ENCODE measurements at places on chromosomes 7 and 10.

DNA sequence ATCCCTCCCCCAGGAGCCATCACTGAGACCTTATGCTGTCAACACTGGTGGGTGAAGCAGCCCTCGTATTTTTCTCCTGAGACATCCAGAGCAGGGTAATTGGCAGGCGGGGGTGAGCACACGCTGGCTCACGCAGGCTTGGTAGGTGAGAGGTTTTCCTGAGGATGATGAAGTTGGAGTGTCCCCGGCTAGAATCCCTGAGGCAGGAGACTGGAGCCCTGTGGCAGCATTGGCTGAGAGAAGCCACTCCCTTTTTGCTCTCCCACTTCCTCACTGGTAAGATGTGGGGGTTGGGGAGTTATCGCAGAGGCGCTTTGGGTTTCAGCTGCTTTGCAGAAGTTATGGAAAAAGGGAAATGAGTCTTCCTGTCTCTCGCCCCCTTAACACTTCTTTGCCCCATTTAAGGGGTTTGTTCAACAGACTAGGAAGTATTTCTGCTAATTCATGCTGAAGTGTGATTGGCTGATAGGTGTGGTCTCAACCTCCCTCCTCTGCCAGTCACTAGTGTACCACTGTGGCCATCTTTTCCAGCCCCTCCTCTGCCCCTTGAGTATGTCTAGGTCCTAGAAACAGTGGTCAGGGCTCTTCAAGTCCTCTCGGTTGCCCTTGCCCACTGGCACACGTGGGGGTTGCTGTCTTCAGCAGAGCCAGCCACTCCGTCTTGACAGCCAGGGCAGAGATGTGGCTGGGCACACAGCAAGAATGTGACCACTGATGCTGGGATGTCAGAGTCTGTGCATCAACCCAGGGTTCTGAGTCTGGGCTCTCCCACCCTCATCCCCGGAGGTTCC, 5.7 kb downstream of the ARPC1B start:
- H3K27me3 ChIP-seq = no peaks in the 10 kb centered on the region
- H3K4me3 ChIP-seq = no peak overlapping the region
- peaks cover 4% of the 10 kb centered on the region for H3K36me3 ChIP-seq
- peak overlapping the region; percentile 57 for H3K27ac ChIP-seq
- no peak for DNase-seq
- peaks cover 21% of the 10 kb centered on the region for H3K4me1 ChIP-seq

DNA sequence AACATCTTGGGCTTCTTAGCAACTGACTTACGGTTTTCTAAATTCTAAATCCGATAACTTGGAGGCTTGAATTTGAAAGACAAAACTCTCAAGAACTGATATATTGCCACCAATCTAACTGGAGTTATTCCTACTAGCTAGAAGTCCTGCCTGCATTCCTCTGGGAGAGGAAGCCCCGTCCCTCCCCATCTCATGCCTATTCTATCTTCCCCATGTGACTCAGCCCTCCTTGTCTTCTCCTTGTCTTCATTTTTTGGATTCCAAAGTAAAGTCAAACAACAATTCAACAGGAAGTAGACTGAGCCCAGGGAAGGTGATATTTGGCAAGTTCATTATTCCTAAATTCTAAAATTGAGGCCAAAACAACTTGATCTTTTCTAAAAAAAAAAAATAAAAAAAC, 587.7 kb downstream of the KCNMA1 start:
- H3K4me3 ChIP-seq = no peak overlapping the region
- peak; percentile 48 for DNase-seq
- H3K27ac ChIP-seq = no peak overlapping the region
- H3K36me3 ChIP-seq = no peaks in the 10 kb centered on the region
- H3K4me1 ChIP-seq = peaks cover 5% of the 10 kb centered on the region

GRCh38 chr10:76643511-76643911, 994.1 kb downstream of the KCNMA1 start:
- no peaks in the 10 kb centered on the region for H3K36me3 ChIP-seq
- no peak overlapping the region for H3K27ac ChIP-seq
- H3K4me3 ChIP-seq = no peak overlapping the region
- H3K27me3 ChIP-seq = no peaks in the 10 kb centered on the region
- no peaks in the 10 kb centered on the region for H3K4me1 ChIP-seq

- no peaks in the 10 kb centered on the region for H3K36me3 ChIP-seq
- H3K4me1 ChIP-seq = peaks cover 7% of the 10 kb centered on the region
- H3K27me3 ChIP-seq = no peaks in the 10 kb centered on the region
- H3K4me3 ChIP-seq = no peak overlapping the region
- peak; percentile 51 for DNase-seq
- peak overlapping the region; percentile 7 for H3K27ac ChIP-seq
These were observed 329.2 kb upstream of the LRGUK start for GRCh38 chr7:133797818-133798520.

DNA sequence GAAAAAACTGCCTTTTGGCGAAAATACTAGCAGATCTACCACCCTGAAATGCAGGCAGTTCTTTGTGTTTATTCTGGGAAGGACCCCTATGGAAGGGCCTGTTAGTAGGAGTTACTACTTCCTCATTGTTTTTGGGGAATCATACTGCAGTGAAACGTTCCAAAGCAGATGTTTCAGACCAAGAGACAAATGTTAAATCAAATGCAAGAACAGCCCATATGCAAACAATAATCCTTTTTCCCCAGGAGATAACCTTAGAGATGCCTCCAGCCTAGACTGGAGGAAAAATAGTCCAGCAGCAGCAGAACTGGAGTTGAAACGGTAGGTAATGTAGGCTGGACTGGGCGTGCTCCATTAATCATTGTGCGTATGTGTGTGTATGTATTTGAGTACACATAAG, 65.9 kb upstream of the VWDE start:
- H3K27me3 ChIP-seq = no peaks in the 10 kb centered on the region
- H3K4me3 ChIP-seq = no peak overlapping the region
- no peaks in the 10 kb centered on the region for H3K4me1 ChIP-seq
- no peak for DNase-seq
- no peak overlapping the region for H3K27ac ChIP-seq

GRCh38 chr10:8158193-8159071, 103.9 kb downstream of the GATA3 start:
- peak; percentile 23 for DNase-seq
- H3K36me3 ChIP-seq = no peaks in the 10 kb centered on the region
- peaks cover 9% of the 10 kb centered on the region for H3K4me1 ChIP-seq
- no peak overlapping the region for H3K4me3 ChIP-seq
- H3K27ac ChIP-seq = no peak overlapping the region

- no peak for DNase-seq
- no peak overlapping the region for H3K4me3 ChIP-seq
- peaks cover 2% of the 10 kb centered on the region for H3K27me3 ChIP-seq
These were observed 25.9 kb downstream of the VAX1 start for GRCh38 chr10:117112220-117112619.

DNA sequence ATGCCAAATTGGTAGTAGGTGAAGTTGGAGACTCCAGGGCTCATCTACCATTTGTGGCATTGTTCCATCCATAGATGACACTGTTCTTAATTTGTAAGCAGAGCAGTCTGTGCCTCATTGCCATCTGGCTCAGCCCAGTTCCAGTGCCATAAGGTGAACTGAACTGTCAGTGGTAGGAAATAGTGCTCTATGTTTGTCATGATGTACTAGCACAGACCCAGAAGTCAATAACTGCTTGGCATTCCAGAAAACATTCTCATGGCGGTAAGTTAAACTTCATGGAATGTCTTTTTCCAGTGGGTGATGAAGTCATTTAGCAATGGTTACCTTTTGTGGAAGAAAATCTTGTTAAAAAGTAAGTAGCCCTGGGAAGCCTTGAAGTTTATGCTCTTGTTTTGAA, 302.7 kb downstream of the SUGCT start:
- peak; percentile 99 for DNase-seq
- H3K4me3 ChIP-seq = no peak overlapping the region
- H3K27me3 ChIP-seq = no peaks in the 10 kb centered on the region
- H3K4me1 ChIP-seq = peaks cover 21% of the 10 kb centered on the region
- H3K27ac ChIP-seq = peak overlapping the region; percentile 97
- no peaks in the 10 kb centered on the region for H3K36me3 ChIP-seq

DNA sequence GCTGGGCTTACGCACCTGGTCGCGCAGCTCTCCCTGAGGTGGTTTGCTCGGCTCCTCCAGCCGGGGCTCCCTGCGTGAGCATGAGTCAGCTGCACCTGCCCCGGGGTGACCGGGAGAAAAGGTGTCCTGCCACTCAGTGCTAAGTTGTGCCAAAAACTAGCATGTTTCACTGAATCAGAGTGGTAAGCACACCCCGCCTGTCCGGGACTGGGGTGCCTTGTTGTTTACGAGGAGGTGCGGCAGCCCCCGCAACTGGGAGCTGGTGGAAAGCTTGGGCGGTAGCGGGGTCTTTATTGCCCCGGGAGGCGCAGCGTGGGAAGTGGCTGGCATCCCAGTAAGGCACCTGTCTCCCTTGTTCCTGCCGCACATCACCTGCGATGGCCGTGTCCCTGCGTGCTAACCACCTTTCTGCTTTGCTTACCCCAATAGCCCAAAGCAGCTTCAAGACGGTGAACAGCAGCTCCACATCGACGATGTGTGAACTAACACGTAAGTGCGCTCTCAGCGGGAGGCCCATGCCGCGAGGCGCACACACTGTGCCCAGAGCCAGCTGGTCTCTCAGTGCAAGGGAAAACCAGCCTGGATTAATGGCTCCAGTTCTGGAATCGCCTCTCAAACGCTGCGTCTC, 506.6 kb upstream of the FOXK1 start:
- H3K4me1 ChIP-seq = no peaks in the 10 kb centered on the region
- no peaks in the 10 kb centered on the region for H3K36me3 ChIP-seq
- no peak overlapping the region for H3K4me3 ChIP-seq

DNA sequence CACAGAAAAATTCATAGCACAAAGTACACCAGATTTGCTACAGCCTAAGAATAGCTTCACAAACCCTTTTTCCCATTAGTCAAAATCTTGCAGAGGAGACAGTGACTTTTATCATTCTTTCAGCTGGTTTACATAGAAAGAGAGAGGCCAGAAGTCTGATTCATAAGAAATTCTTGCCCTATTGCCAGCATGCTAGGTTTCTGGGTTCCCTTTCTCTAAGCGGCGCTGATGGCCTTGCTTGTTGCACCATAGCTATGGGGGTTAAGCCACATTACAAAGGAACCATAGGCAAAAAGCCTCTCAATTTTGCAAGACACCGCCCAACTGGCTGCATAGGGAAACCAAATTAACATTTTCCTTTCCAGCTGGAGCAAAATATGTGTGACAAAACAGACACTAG, 87.4 kb downstream of the ZNF467 start:
- H3K4me3 ChIP-seq = no peak overlapping the region
- no peak overlapping the region for H3K27ac ChIP-seq
- no peaks in the 10 kb centered on the region for H3K4me1 ChIP-seq
- no peaks in the 10 kb centered on the region for H3K27me3 ChIP-seq
- no peaks in the 10 kb centered on the region for H3K36me3 ChIP-seq

DNA sequence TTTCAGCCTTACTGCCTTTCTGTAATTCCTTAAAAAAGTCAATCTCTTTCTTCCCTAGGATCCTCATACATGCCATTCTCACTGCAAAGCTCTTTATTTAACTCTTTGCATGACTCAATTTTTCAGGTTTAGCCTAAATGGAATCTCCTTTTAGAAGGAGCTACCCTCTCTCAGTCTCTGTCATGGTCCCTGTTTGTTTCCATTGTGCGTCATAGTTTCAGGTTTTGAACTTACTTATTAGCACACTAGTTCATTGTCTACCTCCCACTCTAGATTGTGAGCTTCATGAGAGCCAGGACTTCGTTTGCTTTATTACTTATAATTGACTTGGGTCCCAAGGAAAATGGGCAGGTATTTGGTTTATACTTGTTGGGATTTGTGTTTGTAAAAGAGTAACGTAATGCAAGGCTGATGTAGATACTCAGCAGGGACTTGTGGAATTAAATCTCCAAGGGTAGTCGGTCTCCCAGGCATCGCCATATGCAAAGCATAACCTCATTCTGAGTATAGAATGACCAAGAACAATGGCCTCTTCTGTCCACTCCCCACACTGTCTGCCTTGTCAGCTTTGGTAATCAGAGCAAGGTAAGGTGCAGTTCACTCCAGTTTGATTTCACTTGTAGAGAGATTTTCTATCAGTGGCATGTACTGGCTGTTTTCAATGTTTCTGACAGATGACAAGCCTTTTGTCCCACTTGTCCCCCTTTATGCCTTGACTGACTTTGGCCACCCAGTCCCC, 252.0 kb downstream of the SORCS3 start:
- H3K4me3 ChIP-seq = no peak overlapping the region
- no peaks in the 10 kb centered on the region for H3K4me1 ChIP-seq
- no peaks in the 10 kb centered on the region for H3K36me3 ChIP-seq
- no peak overlapping the region for H3K27ac ChIP-seq
- no peak for DNase-seq

GRCh38 chr10:27258838-27259812, 18.5 kb upstream of the ACBD5 start:
- DNase-seq = no peak
- peak overlapping the region; percentile 49 for H3K4me3 ChIP-seq
- H3K27me3 ChIP-seq = peaks cover 10% of the 10 kb centered on the region
- H3K27ac ChIP-seq = no peak overlapping the region
- peaks cover 3% of the 10 kb centered on the region for H3K4me1 ChIP-seq
- no peaks in the 10 kb centered on the region for H3K36me3 ChIP-seq

DNA sequence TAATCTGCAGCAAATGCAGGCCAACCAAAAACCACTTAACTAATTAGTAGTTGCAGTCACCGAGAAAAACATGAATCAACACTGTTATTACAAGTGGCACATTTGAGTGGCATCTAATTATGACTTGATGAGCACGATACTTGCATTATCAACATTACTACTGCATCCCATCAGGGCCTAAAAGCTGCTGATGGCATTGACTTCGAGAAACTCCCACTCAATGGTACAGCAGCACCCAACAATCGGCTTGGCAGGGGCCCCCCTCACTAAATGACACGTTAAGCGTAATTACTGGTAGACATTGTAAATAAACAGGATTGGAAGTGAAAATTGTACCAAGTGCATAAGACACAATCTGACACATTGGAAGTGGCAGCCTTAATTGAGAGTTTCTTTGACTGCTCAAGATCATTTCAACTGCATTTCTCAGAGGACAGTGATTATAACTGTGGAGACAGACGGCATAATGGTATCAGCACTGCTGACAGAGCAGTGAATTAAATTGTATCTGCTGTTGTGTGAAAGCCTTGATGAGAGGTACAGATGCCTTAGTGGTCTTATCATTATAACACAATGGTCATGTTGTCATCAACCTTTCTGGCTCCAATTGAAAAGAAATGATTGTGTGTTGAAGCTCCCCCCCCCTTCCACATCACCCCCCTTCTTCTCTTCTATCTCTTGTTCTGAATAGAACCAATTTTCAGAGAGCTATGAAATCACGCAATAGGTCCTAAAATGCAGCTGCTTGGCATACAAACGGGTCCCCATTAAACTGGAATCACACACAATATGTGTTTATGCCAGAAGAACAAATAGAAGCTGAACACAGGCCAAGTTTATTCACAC, 43.4 kb downstream of the SHTN1 start:
- H3K27ac ChIP-seq = no peak overlapping the region
- no peak overlapping the region for H3K4me3 ChIP-seq
- H3K27me3 ChIP-seq = no peaks in the 10 kb centered on the region
- DNase-seq = no peak
- H3K36me3 ChIP-seq = no peaks in the 10 kb centered on the region
- peaks cover 12% of the 10 kb centered on the region for H3K4me1 ChIP-seq

DNA sequence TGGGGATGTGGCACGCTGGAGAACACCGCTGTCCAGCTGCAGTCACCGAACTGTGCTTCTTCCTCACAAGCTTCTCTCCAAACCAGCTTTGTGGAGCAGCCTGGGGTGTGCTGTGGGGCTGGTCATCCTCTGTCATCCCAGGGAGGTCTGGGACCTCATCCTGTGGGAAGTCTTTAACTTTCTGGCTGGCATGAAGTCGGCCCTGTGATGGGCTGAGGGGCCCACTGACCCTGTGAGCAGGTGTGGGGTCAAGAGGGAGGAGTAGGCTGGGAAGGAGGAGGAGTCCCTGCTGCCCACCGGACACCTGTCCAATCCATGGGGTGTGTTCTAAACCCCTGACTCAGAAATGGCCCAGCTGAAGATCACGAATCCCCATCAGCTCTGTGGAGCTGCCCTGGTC, 136.2 kb upstream of the SHH start:
- H3K4me1 ChIP-seq = peaks cover 25% of the 10 kb centered on the region
- H3K27me3 ChIP-seq = peaks cover 4% of the 10 kb centered on the region
- H3K4me3 ChIP-seq = no peak overlapping the region
- no peak overlapping the region for H3K27ac ChIP-seq
- H3K36me3 ChIP-seq = no peaks in the 10 kb centered on the region
- no peak for DNase-seq
